ENCODE measurements at places on chromosomes 1 and 21. TPM values are rescaled to one million over a fixed set of nuclear protein-coding genes. Genes with fewer than 3 reads are reported as not detected.
A peak's percentile ranks its signal among the peaks of the same experiment; 100 is the strongest.

PLCH2 gene
- 13.9 TPM for total RNA-seq

PTPRU gene
- 0.17 TPM for total RNA-seq

DDAH1 gene
- 0.09 TPM for total RNA-seq

PGLYRP4 gene
- total RNA-seq = 0.29 TPM

TLR5 gene
- total RNA-seq = 1.4 TPM

APCS gene
- total RNA-seq = not detected

HPCA gene
- total RNA-seq = 0.36 TPM

RAB25 gene
- total RNA-seq = 0.95 TPM

MIXL1 gene
- total RNA-seq = not detected

DNA sequence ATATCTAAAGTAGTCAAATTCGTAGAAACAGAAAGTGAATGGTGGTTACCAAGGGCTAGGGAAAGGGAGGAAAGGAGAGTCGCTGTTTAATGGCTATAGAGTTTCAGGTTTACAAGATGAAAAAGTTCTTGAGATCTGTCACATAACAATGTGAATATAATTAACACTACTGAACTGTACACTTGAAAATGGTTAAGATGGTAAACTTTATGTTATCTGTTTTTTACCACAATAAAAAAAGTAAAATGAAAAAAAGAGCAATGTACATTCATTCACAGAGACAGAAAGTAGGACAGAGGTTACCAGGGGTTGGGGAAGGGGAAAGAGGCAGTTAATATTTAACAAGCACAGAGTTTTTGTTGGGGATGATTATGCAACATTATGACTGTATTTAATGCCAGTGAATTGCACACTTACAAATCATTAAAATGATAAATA is 53.3 kb upstream of the SEC16B start:
- H3K27ac ChIP-seq = no peak overlapping the region
- DNase-seq = no peak
- H3K36me3 ChIP-seq = no peaks in the 10 kb centered on the region
- H3K4me3 ChIP-seq = no peak overlapping the region
- no peaks in the 10 kb centered on the region for H3K4me1 ChIP-seq

GRCh38 chr21:46119637-46120271 is 21.8 kb downstream of the COL6A2 start:
- no peak for DNase-seq
- no peaks in the 10 kb centered on the region for H3K36me3 ChIP-seq
- H3K27me3 ChIP-seq = no peaks in the 10 kb centered on the region

GRCh38 chr21:45990049-45990711 is 8.6 kb downstream of the COL6A1 start:
- H3K4me3 ChIP-seq = no peak overlapping the region
- no peak overlapping the region for H3K27ac ChIP-seq
- H3K27me3 ChIP-seq = peaks cover under 1% of the 10 kb centered on the region
- no peaks in the 10 kb centered on the region for H3K36me3 ChIP-seq
- DNase-seq = no peak

GRCh38 chr1:14842891-14843290 is 244.4 kb downstream of the KAZN start:
- no peaks in the 10 kb centered on the region for H3K4me1 ChIP-seq
- DNase-seq = no peak
- no peak overlapping the region for H3K27ac ChIP-seq
- H3K27me3 ChIP-seq = no peaks in the 10 kb centered on the region
- H3K4me3 ChIP-seq = no peak overlapping the region

DNA sequence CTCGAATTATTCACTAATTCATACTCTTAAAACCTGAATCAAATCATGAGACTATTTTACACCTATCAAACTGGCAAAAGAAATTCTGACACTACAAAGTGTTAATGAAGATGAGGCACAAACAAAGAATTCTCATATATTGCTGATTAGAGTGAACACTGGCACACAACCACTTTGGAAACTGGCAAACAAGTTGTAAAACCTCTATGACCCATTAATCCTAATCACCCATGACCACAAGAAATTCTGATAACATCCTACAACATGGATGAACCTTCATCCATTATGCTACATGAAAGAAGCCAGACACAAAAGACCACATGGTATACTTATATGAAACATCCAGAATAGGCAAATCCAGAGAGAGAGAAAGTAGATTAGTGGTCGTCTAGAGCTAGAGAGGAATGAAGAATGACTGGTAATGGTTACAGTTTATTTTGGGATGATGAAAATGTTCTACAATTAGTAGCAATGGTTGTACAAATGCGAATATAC is 8.5 kb downstream of the GPBP1L1 start:
- no peak overlapping the region for H3K4me3 ChIP-seq
- peaks cover 2% of the 10 kb centered on the region for H3K36me3 ChIP-seq
- peaks cover 87% of the 10 kb centered on the region for H3K4me1 ChIP-seq

- H3K4me1 ChIP-seq = no peaks in the 10 kb centered on the region
- H3K4me3 ChIP-seq = no peak overlapping the region
- peaks cover 3% of the 10 kb centered on the region for H3K27me3 ChIP-seq
- no peaks in the 10 kb centered on the region for H3K36me3 ChIP-seq
- no peak for DNase-seq
- H3K27ac ChIP-seq = no peak overlapping the region
These were observed 104.4 kb upstream of the GNG12 start for GRCh38 chr1:67937651-67938050.

DNA sequence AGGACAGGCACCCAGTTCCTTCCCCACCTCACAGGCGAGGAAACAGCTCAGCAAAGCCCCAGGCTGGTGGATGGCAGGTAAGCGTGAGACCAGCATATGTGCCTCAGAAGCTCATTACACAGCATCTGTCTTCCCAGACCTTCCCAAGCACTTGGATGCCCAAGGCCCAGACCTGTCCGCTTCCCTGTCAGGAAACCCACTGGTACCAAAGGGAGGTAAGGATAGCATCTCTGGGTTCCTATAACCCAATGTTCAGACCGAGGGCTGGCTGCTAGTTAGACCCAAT is 3.3 kb downstream of the POFUT2 start:
- H3K4me3 ChIP-seq = no peak overlapping the region
- no peaks in the 10 kb centered on the region for H3K27me3 ChIP-seq
- DNase-seq = no peak
- peaks cover 12% of the 10 kb centered on the region for H3K36me3 ChIP-seq
- peaks cover 11% of the 10 kb centered on the region for H3K4me1 ChIP-seq

- H3K27ac ChIP-seq = no peak overlapping the region
- H3K27me3 ChIP-seq = no peaks in the 10 kb centered on the region
- H3K36me3 ChIP-seq = no peaks in the 10 kb centered on the region
These were observed 4.0 kb downstream of the SLAMF8 start for GRCh38 chr1:159830722-159831121.

- DNase-seq = no peak
- H3K4me1 ChIP-seq = peaks cover 89% of the 10 kb centered on the region
- H3K27ac ChIP-seq = peak overlapping the region; percentile 49
- no peak overlapping the region for H3K4me3 ChIP-seq
- peaks cover 5% of the 10 kb centered on the region for H3K36me3 ChIP-seq
These were observed 52.5 kb downstream of the CDC7 start for GRCh38 chr1:91553177-91553591.

- H3K36me3 ChIP-seq = peaks cover 1% of the 10 kb centered on the region
- no peaks in the 10 kb centered on the region for H3K27me3 ChIP-seq
- DNase-seq = peak; percentile 29
- peak overlapping the region; percentile 87 for H3K27ac ChIP-seq
These were observed 978 bp downstream of the PRDM15 start for GRCh38 chr21:41877901-41878830.

GRCh38 chr1:43526002-43526401 is 4.7 kb upstream of the PTPRF start:
- H3K27me3 ChIP-seq = peaks cover 52% of the 10 kb centered on the region
- peaks cover 10% of the 10 kb centered on the region for H3K4me1 ChIP-seq
- peaks cover 5% of the 10 kb centered on the region for H3K36me3 ChIP-seq

GRCh38 chr1:234725177-234726132 is 115.5 kb upstream of the IRF2BP2 start:
- peak overlapping the region; percentile 79 for H3K4me3 ChIP-seq
- no peaks in the 10 kb centered on the region for H3K27me3 ChIP-seq
- peak overlapping the region; percentile 96 for H3K27ac ChIP-seq
- peaks cover 93% of the 10 kb centered on the region for H3K4me1 ChIP-seq
- peak; percentile 65 for DNase-seq

- no peak overlapping the region for H3K4me3 ChIP-seq
- H3K36me3 ChIP-seq = no peaks in the 10 kb centered on the region
- H3K4me1 ChIP-seq = peaks cover 50% of the 10 kb centered on the region
- peak overlapping the region; percentile 60 for H3K27ac ChIP-seq
These were observed 8.4 kb downstream of the SNX27 start for GRCh38 chr1:151620286-151620685.

- peaks cover 15% of the 10 kb centered on the region for H3K27me3 ChIP-seq
- H3K36me3 ChIP-seq = no peaks in the 10 kb centered on the region
- DNase-seq = no peak
- no peak overlapping the region for H3K4me3 ChIP-seq
- H3K4me1 ChIP-seq = no peaks in the 10 kb centered on the region
These were observed 284.5 kb downstream of the PTPRU start for GRCh38 chr1:29520571-29521437.

DNA sequence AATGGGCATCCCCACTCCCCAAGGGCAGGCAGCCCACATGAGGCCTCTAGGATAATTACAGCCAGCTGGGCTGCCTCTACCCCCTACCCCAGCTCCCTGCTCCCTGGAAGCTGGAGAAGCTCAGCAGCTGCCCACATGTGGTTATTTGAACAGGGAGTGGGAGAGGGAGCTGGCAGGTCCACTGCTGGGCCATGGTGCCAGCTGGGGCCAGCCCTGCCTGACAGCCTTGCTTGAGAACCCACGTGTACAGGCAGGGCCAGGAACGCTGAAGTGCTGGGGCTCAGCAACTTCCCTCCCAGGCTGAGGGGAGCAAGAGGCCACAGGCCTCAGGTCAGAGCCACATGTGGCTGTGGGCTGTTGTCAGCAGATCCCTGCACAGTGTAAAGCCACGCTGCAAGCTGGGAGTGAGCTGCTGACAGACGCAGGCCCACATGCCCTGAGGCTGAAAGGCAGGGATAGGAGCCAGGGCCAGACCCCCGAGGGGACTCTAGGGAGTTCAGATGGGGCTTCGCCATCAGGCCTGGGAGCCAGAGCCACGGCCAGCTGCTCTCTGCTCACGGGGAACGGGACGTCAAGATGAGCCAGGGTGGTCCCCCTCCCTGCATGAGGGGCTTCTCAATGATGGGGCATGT is 129.0 kb downstream of the SYF2 start:
- no peak overlapping the region for H3K4me3 ChIP-seq
- H3K4me1 ChIP-seq = peaks cover 56% of the 10 kb centered on the region
- no peak overlapping the region for H3K27ac ChIP-seq
- DNase-seq = no peak
- no peaks in the 10 kb centered on the region for H3K36me3 ChIP-seq

DNA sequence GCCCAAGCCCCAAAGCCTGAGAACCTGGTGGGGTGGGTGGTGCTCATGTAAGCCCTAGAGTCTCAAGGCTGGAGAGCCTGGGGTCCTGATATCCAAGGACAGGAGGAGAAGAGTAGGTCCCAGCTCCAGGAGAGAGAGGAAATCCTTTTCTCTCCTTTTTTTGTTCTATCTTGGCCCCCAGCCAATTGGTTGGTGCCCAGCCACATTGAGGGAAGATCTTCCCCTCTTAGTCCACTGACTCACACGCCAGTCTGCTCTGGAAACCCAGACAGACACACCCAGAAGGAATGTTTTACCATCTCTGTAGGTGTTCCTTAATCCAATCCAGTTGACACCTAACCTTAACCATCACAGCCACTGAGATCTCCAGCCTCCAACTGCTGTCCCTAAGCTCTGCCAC is 16.2 kb upstream of the LIN9 start:
- no peaks in the 10 kb centered on the region for H3K36me3 ChIP-seq
- DNase-seq = no peak
- H3K4me1 ChIP-seq = no peaks in the 10 kb centered on the region
- no peak overlapping the region for H3K4me3 ChIP-seq

- no peaks in the 10 kb centered on the region for H3K36me3 ChIP-seq
- no peak for DNase-seq
- H3K27me3 ChIP-seq = no peaks in the 10 kb centered on the region
- H3K4me3 ChIP-seq = no peak overlapping the region
- H3K27ac ChIP-seq = no peak overlapping the region
- H3K4me1 ChIP-seq = no peaks in the 10 kb centered on the region
These were observed 56.2 kb upstream of the ENAH start for GRCh38 chr1:225709101-225709500.

- no peak overlapping the region for H3K4me3 ChIP-seq
- DNase-seq = no peak
- H3K4me1 ChIP-seq = no peaks in the 10 kb centered on the region
- H3K27ac ChIP-seq = no peak overlapping the region
- H3K27me3 ChIP-seq = peaks cover 52% of the 10 kb centered on the region
- H3K36me3 ChIP-seq = peaks cover 2% of the 10 kb centered on the region
These were observed 47.6 kb downstream of the MATN1 start for GRCh38 chr1:30675761-30676160.

GRCh38 chr1:208264469-208265121 is 20.4 kb upstream of the PLXNA2 start:
- no peak overlapping the region for H3K27ac ChIP-seq
- peaks cover 37% of the 10 kb centered on the region for H3K27me3 ChIP-seq
- no peak for DNase-seq
- no peaks in the 10 kb centered on the region for H3K36me3 ChIP-seq
- H3K4me3 ChIP-seq = no peak overlapping the region

DNA sequence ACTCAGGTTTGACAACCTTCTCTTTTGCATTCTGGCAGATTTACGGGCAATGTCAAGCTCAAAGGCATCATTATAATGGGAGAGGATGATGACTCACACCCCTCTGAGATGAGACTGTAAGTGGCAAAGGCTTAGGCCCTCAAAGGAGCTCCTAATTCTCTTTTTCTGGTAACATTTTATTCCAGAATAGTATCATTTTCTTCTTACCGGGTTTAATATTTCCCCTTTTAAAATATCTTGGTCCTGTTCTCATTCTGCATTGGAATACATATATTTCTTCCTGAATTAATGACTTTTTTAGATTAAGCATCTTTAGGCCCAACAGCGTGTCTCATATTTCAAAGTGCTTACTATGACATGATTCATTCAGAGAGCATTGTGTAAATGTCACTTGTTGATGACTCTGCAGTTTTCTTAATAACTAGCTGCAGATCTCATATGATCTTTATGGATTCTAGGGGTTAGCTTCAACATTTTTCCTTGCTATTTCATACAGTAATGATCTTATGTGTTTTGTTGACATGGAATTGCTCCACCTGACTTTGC is 1.7 kb downstream of the PITHD1 start:
- no peak for DNase-seq
- peaks cover 7% of the 10 kb centered on the region for H3K36me3 ChIP-seq
- peaks cover 48% of the 10 kb centered on the region for H3K4me1 ChIP-seq
- peak overlapping the region; percentile 93 for H3K27ac ChIP-seq

DNA sequence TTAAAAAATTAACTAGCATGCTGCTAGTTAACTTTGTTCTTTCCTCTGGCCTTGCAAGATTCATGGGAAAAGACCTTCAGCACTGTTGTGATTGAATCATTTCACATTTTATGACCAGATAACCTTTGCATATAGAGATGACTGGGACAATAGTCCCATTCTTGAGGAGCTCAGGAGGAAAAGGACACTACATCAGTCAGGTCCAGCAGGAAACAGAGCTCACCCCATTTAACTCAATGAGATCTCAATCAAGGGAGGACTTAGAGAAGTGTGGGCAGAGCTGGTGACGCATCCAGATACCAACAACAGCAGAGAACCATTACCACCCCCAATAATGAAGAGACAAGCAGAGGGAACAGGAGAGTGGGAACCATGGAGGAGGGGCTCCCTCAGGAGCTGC is 109.4 kb upstream of the GUCA2B start:
- H3K36me3 ChIP-seq = no peaks in the 10 kb centered on the region
- no peaks in the 10 kb centered on the region for H3K4me1 ChIP-seq
- H3K27ac ChIP-seq = no peak overlapping the region

GRCh38 chr21:32483293-32483595 is 70.7 kb downstream of the EVA1C start:
- H3K27ac ChIP-seq = no peak overlapping the region
- no peak for DNase-seq
- H3K27me3 ChIP-seq = no peaks in the 10 kb centered on the region
- no peaks in the 10 kb centered on the region for H3K36me3 ChIP-seq
- peaks cover 12% of the 10 kb centered on the region for H3K4me1 ChIP-seq

Measured in activated T-cell treated with anti-CD3 and anti-CD28 coated beads, Interleukin-2, amount 50 U/mL, for 72 hours (primary cell).